ENCODE measurements at places on chromosomes 7 and 10.

GRCh38 chr10:78462726-78463228 lies 429.1 kb downstream of the RPS24 start:
- DNase-seq: no peak

DNA sequence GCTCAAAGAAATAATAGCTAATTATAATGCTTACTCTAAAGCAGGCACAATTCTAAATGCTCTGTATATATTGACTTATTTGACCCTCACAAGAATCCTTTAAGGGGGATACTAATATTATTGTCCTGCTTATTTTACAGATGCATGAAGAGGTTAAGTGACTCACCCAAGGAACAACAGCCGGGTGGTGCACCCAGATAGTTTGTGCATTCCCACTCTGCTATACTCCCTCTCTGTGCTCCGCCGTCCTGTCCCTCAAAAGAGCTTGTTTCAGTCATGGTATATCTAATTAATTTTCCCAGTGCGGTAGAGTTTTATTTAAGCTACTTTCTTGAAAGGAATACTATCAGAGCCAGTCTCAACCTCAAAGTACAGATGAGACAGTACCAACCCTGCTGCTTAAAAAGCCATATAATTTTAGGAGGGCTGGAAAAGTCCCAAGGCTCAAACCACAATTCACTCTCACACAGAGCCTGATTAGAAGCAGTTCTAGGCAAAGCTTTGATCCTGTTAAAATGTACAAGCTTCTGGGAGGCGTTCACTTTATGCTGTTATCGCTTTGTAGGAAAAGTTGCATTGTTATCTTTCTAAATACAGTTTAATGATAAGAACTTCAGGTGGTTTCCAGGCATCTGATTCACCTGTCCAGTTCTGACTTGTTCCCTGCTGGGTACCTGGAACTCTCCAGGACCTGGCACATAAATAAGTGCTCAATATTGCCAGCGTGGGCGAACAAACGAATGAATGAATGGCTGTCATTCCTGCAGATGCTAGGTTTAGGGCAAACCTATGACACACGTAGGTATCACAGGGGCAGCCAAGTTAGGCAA lies 261.5 kb upstream of the KLF14 start:
- DNase-seq: no peak

DNA sequence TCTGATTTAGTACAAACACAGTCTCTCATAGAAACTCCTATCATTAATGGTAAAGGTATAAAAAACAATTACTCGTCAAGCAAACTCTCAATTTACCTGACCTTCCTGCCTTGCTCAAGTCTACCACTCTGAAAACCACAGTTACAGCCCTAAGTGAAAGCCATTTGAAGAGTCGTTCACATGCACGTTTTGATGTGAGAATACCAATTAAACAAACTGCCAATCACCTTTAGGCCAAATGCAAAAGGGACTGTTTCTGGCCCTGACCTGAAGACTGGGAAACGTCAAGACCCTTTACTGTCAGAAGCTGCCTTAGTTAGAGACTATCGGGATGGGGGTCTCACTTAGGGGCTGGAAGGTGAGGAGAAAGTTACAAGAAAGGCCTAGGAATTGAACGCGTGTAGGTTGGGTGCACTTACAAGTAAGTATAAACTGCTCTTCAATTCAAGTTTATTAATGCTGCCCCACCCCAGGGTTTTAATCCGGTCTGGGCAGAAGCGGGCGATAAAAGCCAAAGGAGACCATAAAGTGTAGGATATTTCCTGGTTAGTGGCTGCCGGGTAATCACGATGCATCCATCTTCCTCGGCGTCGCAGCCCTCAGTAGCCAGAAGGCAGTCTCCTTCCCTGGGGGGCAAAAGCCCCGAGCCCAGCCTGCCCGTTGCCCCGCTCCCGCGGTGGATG lies 935 bp downstream of the TM9SF3 start:
- DNase-seq: no peak

GRCh38 chr10:4633186-4633585 lies 192.8 kb upstream of the AKR1E2 start:
- DNase-seq: no peak

DNA sequence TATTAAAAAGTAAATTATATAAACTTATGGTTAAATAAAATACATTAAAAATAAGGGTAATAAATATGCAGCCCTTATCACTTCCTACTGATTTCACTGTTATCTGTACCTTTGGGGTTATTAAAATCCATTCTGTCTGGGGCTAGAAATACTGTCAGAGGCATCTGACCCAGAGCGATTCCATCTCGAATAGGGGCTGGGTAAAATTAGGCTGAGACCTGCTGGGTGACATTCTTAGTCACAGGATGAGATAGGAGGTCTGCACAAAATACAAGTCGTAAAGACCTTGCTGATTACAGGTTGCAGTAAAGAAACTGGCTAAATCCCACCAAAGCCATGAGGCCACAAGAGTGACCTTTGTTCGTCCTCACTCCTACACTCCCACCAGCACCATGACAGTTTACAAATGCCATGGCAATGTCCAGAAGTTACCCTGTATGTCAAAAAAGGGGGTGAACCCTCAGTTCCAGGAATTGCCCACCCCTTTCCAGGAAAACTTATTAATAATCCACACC lies 77.6 kb downstream of the COBL start:
- DNase-seq: no peak

GRCh38 chr10:102835007-102835482 lies 2.2 kb downstream of the CYP17A1 start:
- peak; percentile 80 for DNase-seq

DNA sequence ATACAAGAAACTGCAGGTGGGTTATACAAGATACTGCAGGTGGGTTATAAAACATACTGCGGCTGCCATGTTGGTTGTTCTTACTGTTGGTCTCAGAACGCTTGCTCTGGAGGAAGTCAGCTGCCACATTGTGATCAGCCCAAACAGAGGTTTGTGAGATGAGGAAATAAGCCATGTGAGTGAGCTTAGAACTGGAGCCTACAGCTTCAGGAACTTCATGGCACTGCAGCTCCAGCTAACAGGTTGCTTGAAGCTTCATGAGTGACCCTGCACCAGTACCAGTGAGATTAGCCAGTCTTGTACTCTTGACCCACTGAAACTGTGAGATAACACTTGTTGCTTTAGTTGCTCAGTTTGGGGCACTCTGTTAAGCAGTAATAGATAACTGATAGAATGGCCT lies 74.5 kb upstream of the PRKCQ start:
- DNase-seq: no peak

- no peak for DNase-seq
Observed at GRCh38 chr10:34397324-34397723, 417.8 kb downstream of the PARD3 start.

DNA sequence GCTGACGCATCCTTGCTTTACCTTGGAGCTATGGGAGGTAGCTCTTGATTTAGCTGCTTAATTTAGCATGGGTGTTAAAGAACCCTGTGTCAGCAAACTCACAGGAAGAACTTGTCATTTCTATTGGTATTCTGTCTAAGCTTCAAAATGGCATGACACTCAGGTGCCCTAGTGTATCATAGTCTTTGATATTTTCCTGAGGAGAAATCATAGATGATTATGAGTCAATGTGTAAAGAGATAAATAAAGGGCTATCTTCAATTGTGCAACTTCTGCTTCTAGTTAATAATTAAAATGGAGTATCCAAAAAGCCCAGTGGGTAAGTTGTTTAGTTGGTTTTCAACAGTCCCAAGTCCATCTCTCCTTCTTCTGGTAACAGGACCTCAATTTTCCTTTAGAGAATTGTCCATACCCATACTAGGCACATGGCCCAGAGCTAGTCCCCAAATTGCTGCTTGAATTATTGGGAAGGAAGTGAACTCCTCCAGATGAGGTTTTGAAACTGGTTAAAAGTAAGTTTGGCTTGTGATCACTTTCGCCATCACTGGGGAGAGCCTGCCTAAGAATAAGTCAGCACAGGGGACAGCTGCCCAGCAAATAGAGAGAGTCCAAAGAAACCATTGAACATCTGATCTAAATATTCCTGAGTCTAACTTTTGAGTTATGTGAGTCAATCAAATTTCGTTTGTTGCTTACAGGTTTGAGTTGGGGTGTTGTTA lies 169.0 kb upstream of the PHYHIPL start:
- DNase-seq: no peak

GRCh38 chr10:101683276-101683675 lies 11.7 kb downstream of the FBXW4 start:
- DNase-seq: no peak

GRCh38 chr10:95350219-95350829 lies 59.5 kb upstream of the PDLIM1 start:
- no peak for DNase-seq

DNA sequence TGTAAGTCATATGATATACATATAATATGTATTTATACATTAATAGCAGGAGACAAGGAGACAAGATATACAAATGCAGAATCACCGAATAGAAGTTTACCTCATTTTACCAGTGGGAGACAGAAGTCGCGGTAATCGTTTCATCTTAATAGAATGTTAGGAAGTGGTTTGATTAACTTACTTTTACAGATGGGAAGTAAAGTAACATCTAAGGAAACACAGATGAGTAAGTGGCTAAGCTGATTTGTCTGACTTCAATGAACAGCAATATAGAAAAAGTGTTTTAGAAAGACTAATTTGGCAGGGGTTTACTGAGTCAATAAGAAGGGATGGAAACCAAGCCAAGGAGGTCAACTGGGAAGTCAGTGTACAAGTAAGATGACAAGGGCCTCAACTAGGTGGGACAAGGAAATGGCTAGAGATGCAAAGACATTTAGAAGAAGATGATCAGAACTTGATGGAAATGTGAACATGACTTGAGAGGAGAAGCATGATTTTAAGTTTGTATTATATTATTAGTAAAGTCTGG lies 36.2 kb upstream of the FAM133B start:
- DNase-seq: no peak

DNA sequence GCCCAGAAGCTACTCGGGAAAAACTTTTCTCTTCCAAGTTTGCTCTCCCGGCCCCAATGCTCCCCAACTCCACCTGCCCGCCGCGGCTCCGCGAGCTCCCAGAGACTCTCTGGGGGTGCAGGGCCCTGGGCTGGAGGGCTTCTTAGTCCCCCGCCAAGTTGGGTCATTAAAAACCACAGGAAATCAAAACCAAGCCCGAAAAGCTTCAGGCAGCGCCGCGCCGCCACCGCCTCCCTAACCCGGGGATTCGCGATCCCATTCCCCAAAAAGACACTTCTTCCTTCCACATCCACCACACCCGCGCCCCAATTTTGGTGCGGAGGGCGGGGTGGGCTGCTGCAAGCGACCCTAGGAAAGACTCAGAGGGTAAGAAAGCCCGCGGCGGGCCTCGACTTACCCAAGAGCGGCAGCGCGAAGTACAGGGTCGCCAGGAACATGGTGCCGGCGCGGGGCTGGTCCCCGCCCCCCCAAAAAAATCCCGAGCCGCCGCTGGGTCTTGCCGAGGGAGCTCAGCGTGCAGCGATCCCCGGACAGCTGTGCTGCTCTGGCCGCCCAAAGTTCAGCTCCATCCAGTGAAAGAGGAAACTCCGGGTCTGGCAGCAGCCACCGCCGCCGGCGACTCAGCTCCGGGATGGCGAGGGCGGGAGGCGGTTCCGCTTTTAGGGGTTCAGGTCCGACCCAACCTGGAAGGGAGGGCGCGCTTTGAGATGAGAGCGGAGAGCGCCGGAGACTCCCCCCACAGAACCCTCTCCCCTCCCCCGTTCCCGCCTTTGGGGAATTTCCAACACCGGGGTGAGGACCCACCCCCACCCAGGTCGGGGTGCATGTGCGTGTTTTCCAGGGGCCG lies 1.2 kb downstream of the GFRA1 start:
- peak; percentile 5 for DNase-seq

GRCh38 chr10:125699562-125700143 lies 16.7 kb upstream of the TEX36 start:
- no peak for DNase-seq

DNA sequence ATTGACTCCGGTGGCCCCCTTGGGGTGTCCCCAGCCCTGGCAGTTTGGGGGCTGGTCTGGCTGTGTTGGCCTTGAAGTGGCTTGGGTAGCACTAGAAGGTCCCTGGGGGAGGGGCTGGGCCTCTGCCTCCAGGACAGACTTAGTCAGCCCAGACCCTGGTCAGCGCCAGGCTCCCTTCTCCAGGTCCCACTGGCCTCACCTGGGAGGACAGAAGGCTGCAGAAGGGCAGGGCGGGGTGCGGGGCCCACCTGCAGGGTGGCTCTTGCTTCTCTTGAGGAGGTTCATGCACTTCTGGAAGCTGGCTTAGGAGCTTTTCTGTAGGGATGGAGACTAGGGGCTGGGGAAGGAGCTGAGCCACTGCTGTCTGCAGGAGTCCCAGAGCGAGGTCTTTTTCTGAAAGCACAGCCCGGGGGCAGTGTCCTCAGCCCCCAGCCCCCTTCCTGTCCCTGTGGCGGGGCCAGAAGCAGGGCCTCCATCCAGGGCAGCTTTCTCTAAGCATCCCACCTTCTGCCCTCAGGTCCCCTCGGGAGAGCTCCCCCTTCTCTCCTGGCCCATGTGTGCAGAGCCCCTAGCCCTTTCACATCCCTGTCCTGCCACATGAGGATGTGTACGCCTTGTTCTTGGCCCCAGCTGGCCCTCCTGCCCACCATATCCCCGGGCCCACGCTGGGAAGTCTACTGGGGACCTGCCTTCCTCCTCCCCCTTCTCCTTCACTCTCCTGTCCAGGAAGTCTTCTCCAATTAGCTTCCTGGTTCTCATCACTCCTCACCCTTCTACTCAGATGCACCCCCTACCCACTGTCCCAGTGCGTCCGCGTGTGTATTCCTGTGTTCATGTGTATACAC lies 11.0 kb downstream of the TBATA start:
- DNase-seq: no peak

GRCh38 chr7:83751217-83751616 lies 102.3 kb upstream of the SEMA3E start:
- DNase-seq: no peak

DNA sequence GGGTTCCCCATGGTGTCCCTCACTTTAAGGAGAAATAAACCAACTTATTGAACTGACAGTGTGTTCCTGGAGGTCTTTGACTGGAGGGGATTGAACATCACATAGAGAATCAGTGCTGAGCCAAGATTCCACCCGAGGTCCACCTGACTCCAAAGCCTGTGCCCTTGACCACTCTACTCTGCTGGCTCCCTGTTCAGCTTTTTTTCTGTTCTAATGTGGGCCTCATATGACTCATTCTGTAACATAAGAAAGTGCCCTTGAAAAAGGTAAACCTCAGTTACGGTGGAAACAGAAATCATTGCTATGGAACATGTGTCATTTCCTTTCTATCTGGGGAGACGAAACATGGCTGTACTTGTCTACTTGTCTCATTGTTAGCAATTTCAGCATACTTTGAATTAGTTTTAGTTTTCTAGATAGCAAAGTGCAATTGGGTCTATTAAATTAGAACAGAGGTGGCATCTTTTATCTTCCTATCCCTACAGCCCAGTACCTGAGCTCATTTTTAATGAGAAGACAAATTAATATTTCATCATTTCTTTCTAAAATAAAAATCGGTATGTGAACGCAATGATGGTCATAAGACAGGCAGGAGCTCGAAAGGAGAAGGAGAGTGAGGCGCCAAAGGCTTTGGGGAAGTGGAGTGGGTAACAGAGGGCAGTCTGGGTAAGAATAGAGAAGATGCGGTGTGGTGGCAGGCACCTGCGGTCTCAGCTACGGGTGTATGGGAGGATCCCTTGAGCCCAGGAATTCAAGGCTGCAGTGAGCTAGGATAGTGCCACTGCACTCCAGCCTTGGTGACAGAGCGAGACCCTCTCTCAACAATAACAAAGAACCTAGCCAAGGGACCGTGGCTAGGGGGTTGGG lies 1.5 kb downstream of the GSDME start:
- no peak for DNase-seq

Data from bone marrow (tissue), 2 donors.